Aorta (tissue), 5 donors: ENCODE measurements at places on chromosomes 16 and 17.

- no peak overlapping the region for H3K27ac ChIP-seq
- no peak for DNase-seq
- no peaks in the 10 kb centered on the region for H3K36me3 ChIP-seq
- H3K4me3 ChIP-seq, result no peak overlapping the region
- no peaks in the 10 kb centered on the region for H3K27me3 ChIP-seq
Observed at GRCh38 chr17:60969500-60970037, 291.9 kb downstream of the BCAS3 start.

DNA sequence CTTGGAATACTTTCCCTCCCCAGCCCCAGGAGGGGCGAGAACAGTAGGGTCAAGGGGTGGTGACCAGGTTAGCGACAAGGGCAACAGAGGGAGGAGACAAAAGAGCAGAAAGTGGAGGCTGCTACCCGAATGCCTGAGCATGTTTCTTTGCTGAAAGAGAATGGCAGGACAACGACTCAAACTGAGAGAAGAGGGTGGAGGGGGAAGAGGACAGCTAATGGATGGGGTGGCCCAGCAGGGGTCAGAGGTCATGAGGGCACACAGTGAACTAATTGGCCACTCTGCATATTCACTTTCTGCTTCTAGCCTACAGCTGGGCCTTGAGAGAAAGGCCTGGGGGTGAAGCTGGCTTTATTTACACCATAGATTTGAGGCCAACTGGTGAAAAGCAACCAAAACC is 19.1 kb upstream of the DDX52 start:
- H3K4me1 ChIP-seq, result no peaks in the 10 kb centered on the region
- no peaks in the 10 kb centered on the region for H3K27me3 ChIP-seq
- no peak overlapping the region for H3K4me3 ChIP-seq

DNA sequence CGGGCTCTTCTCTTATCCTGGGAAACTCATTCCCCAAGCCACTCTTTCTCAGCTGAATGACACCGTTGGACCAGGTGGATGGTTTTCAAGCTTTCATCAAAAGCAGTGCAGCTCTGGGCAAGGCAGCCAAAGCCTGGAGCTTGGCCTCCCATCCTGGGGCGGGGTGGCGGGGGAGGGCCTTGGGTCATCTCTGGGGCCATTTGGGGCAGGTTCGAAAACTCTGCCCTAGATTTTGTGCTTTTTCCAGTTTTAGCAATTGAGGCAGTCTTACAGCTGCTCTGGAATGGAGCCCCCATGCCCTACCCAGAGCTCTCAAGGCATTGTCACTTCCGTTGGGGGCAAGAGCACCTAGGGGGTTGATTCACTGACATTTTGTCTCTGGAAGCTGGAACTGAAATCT is 9.1 kb downstream of the MPRIP start:
- H3K36me3 ChIP-seq, result no peaks in the 10 kb centered on the region
- peaks cover 6% of the 10 kb centered on the region for H3K4me1 ChIP-seq
- no peak overlapping the region for H3K4me3 ChIP-seq
- DNase-seq, result peak; percentile 68
- H3K27ac ChIP-seq, result no peak overlapping the region

DNA sequence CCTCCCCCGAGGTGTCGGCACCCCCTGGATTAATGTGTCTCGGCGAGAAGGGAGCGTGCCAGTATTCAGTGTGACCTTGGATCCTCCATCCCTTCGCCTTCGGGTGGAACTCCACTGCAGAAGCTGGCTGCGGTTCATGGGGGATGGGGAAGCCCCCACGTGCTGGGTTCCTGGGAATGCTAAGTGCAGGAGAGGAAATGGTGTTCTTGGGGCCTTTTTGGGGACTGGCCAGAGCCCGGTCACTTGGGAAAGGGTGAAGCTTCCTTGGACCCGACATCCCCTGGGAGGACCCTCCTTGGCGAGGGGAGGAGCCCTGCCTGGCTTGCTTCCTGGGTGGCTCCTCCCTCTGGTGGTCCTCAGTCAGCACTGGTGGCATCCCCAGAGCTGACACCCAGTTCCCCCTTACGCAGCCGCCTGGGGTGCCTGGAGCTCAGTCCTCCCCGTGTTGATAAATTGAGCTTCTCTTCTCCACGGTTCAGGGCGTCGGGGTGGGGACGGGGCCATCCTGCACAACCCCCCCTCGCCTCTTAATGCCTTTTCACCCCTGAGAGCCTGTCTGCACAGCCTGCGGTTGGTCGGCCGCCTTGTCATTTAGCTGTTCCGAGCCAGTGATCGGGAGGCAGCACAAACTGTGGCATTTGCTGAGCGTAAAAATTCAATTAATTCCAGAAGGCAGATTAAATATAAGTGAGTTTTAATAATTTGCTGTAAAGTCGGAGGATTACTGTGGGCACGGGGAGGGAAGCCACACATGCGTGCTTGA is 30.7 kb upstream of the GSE1 start:
- no peak overlapping the region for H3K27ac ChIP-seq
- no peak overlapping the region for H3K4me3 ChIP-seq
- no peaks in the 10 kb centered on the region for H3K36me3 ChIP-seq

DNA sequence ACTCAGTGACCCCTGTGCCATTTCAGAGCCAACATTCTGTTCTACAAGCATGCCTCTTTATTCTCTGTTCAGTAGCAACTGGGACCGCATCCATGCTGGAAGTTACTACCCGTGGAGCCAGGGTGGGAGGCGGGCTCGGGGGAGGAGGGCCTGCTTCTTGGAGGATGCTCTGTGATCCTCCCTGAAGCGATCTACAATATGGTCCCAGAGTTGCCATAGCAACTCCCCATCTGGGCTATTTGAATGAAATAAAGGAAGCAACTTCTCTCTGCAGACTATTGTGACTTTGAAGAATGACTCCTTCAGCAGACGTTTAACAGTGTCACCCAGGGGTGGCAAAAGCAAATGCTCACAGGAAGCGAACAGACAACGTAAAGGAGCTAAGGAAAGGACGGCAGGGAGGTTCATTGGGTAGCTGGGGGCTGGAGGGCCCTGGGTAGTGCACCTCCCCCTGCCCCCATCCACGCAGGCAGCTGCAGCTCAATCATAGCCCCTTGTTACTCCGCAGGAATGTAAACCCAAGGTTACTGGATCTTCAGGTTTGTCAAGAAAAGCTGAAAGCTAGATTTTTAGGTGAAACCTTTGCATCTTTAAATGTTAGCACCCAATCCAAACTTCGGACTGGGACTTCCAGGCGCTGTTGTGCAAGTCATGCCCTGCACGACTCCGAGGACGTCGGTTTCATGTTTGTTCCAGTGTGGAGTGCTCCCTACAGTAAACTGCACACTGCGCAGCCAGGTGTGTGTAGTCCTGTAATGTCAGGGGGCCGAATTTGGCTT is 51.1 kb upstream of the MEAK7 start:
- no peak overlapping the region for H3K4me3 ChIP-seq
- H3K36me3 ChIP-seq, result no peaks in the 10 kb centered on the region
- no peaks in the 10 kb centered on the region for H3K27me3 ChIP-seq
- no peaks in the 10 kb centered on the region for H3K4me1 ChIP-seq
- no peak for DNase-seq

DNA sequence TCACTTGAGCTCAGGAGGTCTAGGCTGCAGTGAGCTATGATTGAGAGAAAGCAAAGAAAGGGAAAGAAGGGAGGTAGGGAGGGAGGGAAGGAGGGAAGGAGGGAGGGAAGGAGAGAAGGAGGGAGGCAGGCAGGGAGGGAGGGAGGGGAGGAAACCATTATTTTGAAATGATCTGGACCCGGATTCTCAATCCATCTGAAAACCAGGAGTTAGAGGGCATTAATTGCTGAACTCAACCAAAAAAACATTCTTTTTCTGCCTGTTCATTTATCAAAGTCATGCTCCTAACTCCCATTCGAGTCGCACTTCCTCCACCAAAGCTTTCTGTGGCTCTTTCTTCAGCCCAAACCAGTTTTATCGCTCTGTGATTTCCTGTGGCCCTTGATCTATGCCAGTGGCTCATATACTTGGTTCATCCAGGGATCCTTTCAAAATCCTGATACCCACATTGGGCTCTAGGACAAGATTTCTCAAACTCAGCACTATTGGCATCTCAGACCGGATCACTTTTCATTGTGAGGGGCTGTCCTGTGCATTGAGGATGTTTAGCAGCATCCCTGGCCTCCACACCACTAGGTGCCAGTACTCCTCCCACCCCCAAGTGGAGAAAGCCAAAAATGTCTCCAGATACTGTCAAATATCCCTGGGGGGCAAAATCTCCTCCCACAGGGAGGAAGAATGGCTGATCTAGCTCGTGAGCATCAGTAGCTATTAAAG is 38.2 kb downstream of the CMTM4 start:
- H3K4me3 ChIP-seq, result no peak overlapping the region
- H3K27me3 ChIP-seq, result no peaks in the 10 kb centered on the region
- no peaks in the 10 kb centered on the region for H3K36me3 ChIP-seq
- no peak for DNase-seq
- no peak overlapping the region for H3K27ac ChIP-seq

GRCh38 chr17:47621293-47622179 is 28.2 kb upstream of the KPNB1 start:
- peak; percentile 83 for DNase-seq
- H3K4me3 ChIP-seq, result no peak overlapping the region
- peak overlapping the region; percentile 47 for H3K27ac ChIP-seq

DNA sequence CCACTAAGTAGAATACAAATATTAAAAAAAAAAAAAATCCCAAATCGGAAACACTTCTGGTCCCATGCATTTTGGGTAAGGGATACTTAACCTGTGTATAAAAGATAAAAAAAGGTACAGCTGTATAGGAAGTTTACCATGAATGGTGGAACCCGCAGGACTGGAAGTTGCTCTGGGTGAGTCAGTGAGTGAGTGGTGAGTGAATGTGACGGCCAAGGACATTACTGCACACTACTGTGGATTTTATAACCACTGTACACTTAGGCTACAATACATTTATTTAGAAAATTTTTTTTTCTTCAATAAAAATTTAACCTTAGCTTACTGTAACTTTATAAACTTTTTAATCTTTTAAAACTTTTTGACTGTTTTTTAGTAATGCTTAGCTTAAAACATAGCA is 71.3 kb upstream of the BCAR1 start:
- H3K36me3 ChIP-seq, result no peaks in the 10 kb centered on the region
- peaks cover 10% of the 10 kb centered on the region for H3K4me1 ChIP-seq
- no peak overlapping the region for H3K27ac ChIP-seq
- no peaks in the 10 kb centered on the region for H3K27me3 ChIP-seq

- H3K36me3 ChIP-seq, result no peaks in the 10 kb centered on the region
- H3K27me3 ChIP-seq, result no peaks in the 10 kb centered on the region
- no peak for DNase-seq
- H3K4me3 ChIP-seq, result no peak overlapping the region
Observed at GRCh38 chr16:47905771-47906170, 250.0 kb downstream of the ABCC12 start.
